ENCODE measurements at places on chromosomes 6 and 20.

- DNase-seq = peak; percentile 64
These were observed 14.7 kb upstream of the SIM1 start for GRCh38 chr6:100479179-100480035.

GRCh38 chr6:25197111-25197510 is 82.1 kb upstream of the CARMIL1 start:
- DNase-seq = no peak

- DNase-seq = no peak
These were observed 179.7 kb upstream of the MYLIP start for GRCh38 chr6:15948930-15949900.

DNA sequence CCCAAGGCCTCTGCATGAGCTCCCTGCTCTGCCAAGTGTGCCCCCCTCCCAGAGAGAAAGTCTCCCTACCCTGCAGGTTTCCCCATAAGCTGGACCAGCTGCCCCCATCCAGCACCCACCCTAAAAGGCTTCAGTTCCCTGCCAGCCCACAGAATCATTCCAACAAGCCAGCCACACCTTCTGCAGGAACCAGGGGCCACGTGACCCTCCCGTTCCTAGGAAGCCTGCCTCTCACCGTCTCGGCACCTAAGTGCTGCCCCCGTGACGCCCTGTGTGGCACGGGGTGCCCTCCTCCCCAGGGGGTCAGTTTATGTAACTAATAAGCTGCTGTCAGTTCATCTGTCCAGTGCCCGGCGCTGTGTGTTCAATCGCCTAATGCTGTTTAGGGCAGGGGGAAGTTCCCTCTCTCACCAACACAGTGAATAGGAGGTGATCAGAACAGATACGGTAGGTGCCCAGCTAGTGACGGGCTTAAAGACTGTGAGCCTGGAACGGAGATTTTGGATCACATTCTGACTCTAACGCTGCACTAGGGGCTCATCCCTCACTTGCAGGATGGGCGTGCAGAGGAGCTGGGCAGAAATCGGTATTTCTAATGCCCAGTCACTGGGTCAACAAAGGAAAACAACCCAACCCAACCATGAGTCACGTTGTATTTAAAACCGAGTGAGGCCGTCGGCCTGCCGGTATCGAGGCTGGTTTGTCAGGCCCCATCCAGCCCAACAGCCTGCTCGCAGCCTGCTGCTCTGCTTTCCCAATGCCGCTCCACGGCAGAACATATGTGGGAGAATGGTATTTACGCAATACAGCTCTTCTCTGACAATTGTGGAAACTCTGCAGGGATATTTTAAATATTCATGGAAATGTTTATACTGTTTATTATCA is 56.0 kb downstream of the RAMACL start:
- no peak for DNase-seq

DNA sequence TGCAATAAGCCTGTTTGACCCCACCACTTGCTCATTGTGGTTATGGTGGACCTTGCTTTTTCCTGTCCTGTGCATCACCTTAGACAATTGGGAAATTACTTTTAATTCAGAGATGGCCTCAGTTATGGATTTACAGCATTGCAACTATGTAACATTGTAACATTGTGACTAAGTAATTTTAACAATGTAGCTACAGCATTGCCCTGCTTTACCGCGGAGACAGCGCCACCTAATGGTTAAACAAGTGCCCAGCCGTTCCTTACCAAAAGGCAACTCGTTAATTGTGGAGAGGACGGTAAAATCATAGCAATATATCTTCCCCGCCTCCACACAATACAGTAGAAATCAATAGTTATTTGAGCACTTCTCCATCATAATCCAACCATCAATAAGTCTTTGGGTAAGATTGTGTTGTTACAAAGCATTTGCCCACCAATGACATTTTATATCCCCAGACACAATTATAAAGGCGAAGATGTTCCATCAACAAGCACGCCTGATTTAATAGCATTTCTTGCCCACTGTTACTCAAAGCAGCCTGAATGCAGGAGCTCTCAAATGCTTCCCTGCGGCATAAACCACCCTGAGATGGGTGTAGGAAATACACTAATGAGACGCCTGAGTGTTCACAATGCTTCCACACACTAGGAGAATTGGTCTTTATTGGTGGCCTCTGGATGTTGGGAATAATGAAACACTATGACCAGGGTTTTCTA is 93.7 kb downstream of the PROKR2 start:
- peak; percentile 63 for DNase-seq

DNA sequence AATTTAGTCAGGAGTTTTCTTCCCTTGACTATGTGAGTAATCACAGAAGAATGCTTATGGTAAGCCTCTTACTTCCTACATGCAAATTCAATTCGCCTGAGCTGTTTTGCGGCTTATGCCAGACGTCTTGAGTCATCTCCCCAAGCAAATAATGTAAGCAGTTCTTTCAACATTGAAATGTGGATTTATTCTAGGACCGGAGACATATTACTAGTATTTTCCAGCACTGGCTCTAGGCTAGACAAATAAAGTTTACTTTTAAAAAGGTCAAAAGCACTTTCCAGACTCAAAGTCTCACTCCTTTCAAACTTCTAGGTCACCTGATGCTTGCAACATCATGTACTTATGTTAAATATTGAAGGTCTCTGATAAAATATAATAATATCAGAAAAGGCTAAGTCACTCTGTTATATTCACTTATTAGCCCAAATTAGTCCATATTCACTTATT is 38.1 kb upstream of the NOX3 start:
- DNase-seq = peak; percentile 98

- no peak for DNase-seq
These were observed 103.8 kb upstream of the FLRT3 start for GRCh38 chr20:14441201-14441600.

- DNase-seq = no peak
These were observed 11.3 kb upstream of the ADGB start for GRCh38 chr6:146587459-146587858.

DNA sequence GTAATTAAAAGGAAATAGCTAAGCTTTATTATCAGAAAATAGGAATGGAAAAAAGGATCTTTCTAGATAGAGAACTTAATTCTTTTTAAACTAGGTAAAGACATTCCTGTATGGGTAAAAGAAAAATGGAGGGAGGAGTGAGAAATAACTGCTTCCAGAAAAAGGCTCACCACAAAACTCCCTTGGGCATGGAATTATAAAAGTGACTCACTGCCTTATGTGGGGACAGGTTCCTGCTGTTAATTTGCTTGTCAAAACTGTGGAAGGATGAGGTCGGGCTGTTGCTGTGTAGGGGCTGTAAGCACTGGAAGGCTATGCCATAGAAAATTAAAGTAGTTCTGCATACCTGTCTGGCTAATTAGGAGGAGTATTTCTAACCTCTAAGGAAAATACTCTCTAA is 158.7 kb downstream of the UBE3D start:
- DNase-seq = no peak

DNA sequence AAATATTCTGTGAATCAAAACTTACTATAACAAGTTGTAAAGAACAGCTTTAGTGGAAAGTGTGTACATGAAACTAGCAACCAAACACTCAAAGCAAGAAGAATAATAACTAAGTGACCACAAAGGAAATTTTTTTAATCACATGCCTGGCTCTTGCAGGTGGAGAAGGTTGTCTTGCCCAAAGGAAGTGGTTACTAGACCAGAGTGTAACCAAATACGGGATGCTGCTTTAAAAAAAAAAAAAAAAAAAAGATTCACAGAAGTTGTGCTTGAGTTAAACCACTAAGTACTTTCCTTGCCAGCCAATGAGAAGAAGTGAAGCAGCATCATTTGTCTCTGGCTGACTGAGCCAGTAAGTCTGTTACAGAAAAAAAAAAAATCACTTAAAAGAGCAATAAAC is 19.1 kb upstream of the HLA-DQB1 start:
- DNase-seq = peak; percentile 28

DNA sequence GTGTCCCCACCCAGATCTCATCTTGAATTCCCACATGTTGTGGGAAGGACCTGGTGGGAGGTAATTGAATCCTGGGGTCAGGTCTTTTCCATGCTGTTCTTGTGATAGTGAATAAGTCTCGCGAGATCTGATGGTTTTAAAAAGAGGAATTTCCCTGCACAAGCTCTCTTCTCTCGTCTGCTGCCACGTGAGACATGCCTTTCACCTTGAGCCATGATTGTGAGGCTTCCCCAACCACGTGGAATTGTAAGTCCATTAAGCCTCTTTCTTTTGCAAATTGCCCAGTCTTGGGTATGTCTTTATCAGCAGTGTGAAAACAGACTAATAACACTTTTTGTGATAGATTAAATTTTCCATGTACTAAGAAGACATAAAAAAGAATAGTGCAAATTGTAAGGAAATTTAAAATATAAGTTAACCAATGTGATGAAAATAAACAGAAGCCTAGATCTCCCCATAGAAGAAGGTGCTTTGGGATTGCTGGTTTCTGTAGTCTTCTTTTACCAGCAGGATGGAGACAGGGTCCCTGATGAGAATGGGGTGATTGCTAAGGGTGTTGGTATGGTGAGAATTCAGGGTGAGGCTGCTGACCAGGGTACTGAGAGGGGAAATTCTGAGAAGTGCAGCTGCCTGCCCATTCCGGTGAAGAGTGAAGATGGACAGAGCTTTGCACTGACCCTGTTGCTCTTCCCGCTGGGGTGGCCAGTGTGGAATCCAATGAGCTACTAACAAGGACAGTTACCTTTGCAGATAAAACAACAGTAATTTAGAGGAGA is 50.7 kb downstream of the BMP2 start:
- DNase-seq = no peak

DNA sequence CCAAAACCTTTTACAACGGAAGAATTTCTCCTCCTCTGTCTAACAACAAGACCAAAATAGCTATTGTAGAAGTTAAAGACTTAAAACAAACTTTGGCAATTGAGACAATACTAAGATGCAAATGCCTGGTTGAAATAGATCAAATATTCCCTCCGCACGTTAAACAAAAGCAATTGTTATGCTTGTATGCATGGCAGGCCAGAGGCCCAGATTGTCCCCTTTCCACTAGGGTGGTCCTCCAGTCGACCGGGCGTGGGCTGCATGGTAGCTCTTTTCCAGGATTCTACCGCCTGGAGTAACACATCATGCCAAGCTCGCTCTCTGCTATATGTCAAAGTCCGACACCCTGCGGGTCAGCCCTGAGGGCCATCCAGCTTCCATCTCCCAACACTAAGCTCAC is 234.7 kb downstream of the RNGTT start:
- no peak for DNase-seq

GRCh38 chr6:73943930-73944652 is 248.1 kb downstream of the CD109 start:
- no peak for DNase-seq

- DNase-seq = no peak
These were observed 1281.6 kb downstream of the HACE1 start for GRCh38 chr6:103578115-103578514.

DNA sequence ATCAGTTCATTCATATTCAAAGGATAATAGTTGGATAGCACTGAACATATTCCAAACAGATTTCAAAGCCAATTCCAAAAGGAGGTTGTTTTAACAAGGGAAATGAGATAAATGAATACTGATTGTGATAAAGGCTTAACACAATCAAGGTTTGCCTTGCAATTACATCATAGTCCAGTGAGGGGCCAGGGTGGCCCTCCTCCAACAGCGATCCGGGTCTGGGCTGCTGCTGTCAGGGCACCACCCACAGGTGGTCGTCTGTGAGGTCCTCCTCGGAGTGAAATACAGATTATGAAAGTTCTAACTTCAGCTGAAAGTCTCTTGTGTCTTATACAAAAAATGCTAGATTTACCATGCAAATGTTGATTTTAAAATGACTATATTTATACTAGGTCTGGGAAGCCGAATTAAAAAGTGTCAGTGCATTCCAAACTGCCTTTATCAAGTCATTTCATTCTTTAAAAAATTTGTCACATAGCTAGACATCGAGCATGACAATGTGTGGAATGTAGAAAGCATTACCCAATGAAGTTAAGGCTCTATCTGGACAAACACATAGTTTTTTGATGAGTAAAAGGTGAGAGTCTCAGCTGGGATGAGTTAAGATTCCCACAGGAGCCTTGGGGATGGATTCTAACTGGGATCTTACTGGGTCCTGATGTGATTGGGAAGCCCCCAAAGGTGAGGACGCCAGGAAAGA is 65.9 kb upstream of the SLC22A23 start:
- no peak for DNase-seq

DNA sequence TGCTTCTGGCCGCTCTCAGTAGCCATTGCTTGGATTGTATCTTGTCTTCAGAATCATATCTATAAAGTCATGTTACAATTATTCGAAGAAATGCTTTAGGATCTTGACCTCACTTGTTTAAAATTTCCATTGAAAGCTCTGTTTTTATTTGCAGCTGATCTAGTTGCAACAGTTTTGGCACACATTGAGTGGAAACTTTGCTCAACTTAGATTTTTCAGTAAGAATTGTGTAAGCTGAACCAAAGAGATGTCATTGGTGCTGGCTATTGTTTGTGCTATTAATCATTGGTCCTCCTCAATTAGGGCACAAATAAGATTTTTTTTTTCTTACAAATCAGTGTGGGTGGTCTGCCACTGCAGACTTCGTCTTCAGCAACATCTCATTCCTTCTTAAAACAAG is 649.2 kb downstream of the MMUT start:
- DNase-seq = no peak

GRCh38 chr6:137970368-137970767 is 103.3 kb downstream of the TNFAIP3 start:
- DNase-seq = peak; percentile 22

- no peak for DNase-seq
These were observed 307.3 kb upstream of the SUPT3H start for GRCh38 chr6:45685076-45685475.

GRCh38 chr6:166611631-166612030 is 15.4 kb downstream of the RPS6KA2 start:
- DNase-seq = no peak

DNA sequence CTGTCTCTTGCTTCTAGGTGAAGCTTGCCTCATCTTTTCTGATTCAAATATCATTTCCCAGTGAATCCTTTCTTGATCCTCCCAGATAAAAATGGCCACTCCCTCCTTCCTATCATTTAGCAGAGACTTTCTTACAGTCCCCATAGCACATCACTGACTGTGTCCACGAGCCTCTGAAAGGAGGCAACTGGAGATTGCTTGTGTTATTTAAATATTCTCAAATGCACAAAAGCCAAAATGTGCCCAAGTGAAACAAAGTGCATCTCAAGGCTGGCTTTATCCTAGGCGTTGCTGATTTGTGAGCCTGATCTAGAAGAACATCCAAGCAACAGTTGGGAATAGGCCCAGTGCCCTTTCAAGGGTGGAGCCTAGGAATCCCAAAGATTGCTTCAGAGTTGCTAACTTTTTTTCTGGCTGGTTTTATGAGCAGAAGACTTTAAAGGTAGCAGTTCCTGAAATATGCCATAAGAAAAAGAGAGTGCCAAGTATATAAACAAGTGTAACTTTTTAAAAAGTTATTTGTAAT is 393.6 kb downstream of the CD83 start:
- no peak for DNase-seq

DNA sequence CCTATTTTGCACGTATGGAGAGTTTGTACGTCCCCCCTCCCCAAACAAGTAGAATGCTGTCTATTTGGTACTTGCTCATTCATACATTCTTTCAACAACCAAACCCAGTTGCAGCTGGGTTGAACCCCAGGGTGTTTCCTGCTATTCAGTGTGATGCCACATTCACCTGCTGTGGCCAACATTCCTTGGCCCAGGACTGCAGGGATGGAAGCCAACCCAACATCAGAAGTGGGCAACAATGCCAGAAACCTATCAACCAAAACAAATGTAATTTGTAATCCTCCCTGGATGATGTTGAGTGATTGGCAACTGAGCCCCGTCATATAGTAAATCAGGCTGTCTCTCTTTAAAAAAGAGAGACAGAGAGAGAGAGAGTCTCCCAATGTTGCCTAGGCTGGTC is 8.9 kb downstream of the NT5E start:
- peak; percentile 92 for DNase-seq

- DNase-seq = no peak
These were observed 32.9 kb downstream of the ASXL1 start for GRCh38 chr20:32391003-32391402.

- peak; percentile 24 for DNase-seq
These were observed 3.0 kb downstream of the DEFB115 start for GRCh38 chr20:31260326-31260932.
